ENCODE measurements at places on chromosomes 1 and 21.

GRCh38 chr1:194477908-194478307 lies 1291.5 kb upstream of the B3GALT2 start:
- DNase-seq = peak; percentile 29

GRCh38 chr21:39489380-39489924 lies 37.7 kb downstream of the SH3BGR start:
- DNase-seq = no peak

- no peak for DNase-seq
These were observed 136.3 kb downstream of the GPR52 start for GRCh38 chr1:174584071-174584470.

DNA sequence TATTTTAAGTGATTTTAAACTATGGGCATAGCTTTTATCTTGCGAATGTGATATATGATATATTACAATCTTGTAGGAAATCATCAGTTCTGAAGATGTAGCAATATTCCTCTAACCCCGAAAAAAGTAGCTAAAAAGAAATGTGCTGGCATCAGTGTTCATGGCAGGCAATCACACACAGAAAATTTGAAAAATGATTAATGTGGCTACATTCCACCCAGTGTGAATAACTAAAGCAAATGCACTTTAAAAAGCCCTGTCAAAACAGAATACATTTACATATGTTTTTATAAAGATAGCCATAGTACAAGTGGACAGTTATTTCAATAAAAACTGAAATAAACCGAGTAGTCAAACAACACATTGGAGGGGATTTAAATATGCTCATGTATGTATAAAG lies 260.2 kb downstream of the HHAT start:
- DNase-seq = no peak

DNA sequence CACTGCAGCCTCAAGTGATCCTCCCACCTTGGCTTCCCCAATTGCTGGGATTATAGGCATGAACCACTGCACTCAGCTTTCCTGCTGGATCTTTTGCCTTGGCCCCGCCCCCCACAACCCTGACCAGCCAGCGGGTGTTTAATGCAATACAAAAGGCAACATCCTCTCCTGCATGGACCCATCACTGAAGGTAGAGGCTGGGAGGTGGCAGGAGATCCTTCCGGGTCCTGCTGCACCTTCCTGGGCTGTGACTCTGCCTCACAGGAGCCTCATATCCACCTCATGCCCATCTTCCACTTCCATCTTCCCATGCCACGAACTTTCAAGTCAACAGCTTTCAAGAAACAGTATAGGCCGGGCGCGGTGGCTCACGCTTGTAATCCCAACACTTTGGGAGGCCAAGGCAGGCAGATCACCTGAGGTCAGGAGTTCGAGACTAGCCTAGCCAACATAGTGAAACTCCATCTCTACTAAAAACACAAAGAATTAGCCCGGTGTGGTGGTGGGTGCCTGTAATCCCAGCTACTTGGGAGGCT lies 11.7 kb upstream of the WNT9A start:
- no peak for DNase-seq

- no peak for DNase-seq
These were observed 180.9 kb downstream of the PRDM16 start for GRCh38 chr1:3249631-3250501.

DNA sequence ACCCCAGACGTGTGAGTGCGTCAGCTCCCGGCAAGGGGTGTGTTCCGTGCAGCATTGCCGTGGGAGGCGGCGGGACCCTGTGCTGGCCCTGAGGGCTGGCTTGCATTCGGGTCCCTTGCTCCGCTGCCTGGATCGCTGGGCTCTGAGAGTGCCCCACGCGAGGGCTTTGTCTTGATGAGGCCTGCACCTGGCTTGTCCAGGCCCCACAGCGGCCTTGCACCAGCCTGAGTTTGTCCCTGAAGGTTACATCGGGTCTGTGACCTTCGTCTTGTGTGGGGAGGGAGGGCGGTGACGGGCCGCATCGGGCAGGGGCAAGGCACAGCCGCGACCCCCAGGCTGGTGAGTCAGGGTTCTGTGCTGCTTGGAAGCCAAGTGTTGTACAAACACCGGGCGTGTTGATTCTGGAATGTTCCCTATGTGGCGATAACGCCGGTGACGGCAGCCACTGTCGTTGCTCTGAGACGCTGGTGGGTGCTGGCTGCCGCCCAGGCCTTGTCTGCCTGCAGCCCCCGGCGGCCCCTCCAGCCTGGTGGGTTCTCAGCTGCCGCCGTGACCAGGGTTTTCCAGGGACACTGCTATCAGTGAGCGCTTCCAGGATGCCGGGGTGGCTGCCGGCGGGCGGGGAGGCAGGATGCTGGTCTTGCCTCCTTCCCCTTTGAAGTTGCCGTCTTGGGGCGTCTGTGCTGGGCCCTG lies 42.9 kb downstream of the SLX9 start:
- no peak for DNase-seq

DNA sequence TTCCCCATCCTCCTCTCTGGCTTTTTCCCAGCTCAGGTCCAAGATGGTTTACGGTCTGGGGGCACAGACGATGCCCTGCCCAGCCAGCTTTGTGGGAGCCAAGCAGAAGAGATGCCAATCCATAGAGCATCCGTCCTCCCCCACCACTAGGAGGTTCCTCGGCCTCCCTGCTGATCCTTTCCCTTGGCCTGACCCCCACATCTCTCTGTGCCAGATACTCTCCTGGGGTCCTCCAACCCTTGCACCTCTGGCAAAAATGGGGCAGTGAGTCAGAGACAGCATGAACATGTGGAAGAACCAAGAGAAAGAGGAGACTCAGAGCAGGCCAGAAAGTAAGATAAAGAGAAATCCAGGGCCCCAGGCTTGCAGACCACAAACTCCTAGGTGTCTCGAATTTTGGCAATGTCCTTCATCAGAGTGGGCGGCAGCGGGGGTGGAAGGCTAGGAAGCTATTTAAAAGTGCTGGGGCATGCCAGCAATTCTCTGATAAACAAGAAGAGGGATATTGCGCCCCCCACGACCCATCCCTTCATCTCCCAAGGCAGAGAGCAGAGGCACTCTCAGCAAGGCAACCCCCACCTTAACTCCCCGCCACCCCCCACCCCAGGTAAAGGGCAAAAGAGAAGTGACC lies 11.4 kb downstream of the BLACAT1 start:
- DNase-seq = no peak

DNA sequence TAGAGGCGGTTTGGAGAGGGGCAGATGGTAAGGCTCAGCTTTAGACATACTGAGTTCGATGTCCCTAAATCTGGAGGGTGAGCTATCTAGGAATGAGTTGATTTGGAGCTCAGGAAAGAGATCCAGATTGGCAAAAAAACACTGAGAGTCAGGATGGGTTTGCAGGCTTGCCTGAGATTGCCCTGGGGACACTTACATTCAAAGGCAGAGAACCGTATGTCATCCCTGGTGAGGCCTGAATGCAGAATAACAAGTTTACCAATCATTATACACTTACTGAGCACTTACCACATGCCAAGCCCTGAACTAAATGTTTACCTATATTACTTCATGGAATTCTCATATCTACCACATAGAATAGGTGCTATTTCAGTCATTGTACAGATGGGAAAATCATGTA lies 27.5 kb downstream of the TFAP2E start:
- no peak for DNase-seq

DNA sequence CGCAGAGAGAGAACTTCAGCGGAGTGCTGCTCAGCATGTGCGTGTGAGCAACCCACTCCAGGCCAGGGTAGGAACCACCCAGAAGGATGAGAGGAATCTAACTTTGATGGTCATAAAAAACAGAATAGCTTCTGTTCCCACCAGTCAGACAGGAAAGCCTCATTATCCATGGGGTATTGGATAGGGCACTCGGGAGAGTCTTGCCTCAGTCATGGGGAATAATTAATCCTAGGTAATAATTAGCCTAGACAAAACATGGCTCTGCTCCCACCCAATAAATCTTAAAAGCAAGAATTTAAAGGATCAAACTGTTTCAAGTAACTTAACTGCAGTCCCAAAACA lies 35.3 kb downstream of the LDLRAD1 start:
- DNase-seq = no peak

DNA sequence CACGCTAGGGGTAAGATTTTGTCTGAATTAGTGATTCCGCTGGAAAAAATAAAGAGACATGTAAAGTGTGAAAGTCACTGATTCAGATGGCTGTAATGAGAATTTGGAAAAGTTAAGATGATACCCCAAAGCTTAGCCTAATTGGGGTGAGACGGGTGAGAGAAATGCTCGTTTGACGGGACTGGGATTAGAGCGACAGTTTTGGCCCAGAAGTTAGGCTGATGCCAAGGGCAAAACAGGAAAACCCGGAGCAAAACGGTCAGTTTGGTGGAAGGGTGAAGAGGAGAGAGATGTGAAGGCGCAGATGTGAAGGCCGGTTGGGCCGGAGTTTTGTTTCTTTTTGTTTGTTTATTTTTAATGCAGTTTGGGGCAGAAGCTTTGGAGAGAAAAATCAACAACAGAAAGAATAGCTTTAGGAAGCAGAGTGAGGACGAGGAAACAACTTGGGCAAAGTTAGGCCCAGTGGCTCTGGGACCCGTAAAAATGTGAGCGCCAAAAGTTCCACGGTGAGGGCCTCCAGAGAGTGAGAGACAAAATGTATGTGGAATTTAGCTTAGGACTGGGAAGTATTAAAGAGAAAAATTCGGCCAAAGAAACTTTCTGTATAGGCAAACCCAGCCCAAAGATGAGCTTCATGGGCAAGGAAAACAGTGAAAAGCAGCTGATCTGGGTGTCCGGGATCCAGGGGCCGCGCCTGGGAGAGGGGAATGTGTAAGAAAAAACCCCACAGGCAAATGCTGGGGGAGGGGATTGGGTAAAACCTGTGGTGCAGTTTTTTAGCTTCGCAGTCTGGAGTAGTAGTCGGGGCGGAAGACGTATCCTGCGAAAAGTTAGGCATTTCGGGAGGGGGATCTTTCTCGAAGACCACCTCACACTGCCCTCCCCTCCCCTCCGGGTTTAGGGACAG lies 1.2 kb downstream of the DMRTA2 start:
- DNase-seq = no peak

All from MM.1S (cell line).